Spinal cord (tissue), 10 donors: ENCODE measurements at places on chromosomes 2 and 18. TPM values are rescaled to one million over a fixed set of nuclear protein-coding genes. Genes with fewer than 3 reads are reported as not detected.

The GLI2 gene
- polyA plus RNA-seq = 9.5 TPM

The DGUOK gene
- polyA plus RNA-seq = 89.0 TPM

The ERICH2 gene
- polyA plus RNA-seq = 5.0 TPM

The RNU2-63P gene
- polyA plus RNA-seq = not detected

The TGIF1 gene
- polyA plus RNA-seq = 29.3 TPM

The MEIS1 gene
- 95.6 TPM for polyA plus RNA-seq

The SKOR2 gene
- 5.2 TPM for polyA plus RNA-seq

The SCTR gene
- polyA plus RNA-seq = 1.6 TPM

The DNAH6 gene
- 3.8 TPM for polyA plus RNA-seq

The ING5 gene
- polyA plus RNA-seq = 51.2 TPM

The SFT2D3 gene
- polyA plus RNA-seq = not detected

The LBX2 gene
- not detected for polyA plus RNA-seq

The C2orf78 gene
- not detected for polyA plus RNA-seq

The SCN2A gene
- 58.6 TPM for polyA plus RNA-seq

The GKN1 gene
- not detected for polyA plus RNA-seq

The GKN2 gene
- not detected for polyA plus RNA-seq

The CYS1 gene
- polyA plus RNA-seq = 4.0 TPM

The AGXT gene
- polyA plus RNA-seq = not detected

The CLIP4 gene
- 14.4 TPM for polyA plus RNA-seq

The KCTD18 gene
- polyA plus RNA-seq = 11.8 TPM

The EPAS1 gene
- 53.7 TPM for polyA plus RNA-seq

The HOXD11 gene
- polyA plus RNA-seq = 0.51 TPM

The GREB1L gene
- 4.6 TPM for polyA plus RNA-seq

The DRC1 gene
- 6.9 TPM for polyA plus RNA-seq

The SULT1C4 gene
- 35.1 TPM for polyA plus RNA-seq

The MRPL30 gene
- 35.9 TPM for polyA plus RNA-seq

The MTX2 gene
- 94.7 TPM for polyA plus RNA-seq

The KYNU gene
- 0.39 TPM for polyA plus RNA-seq

The DES gene
- polyA plus RNA-seq = 3.5 TPM

The ABCG5 gene
- polyA plus RNA-seq = 0.38 TPM

The IGFBP5 gene
- polyA plus RNA-seq = 273 TPM

The RAB10 gene
- polyA plus RNA-seq = 146 TPM

The UPP2 gene
- polyA plus RNA-seq = 1.5 TPM

The PROKR1 gene
- 5.0 TPM for polyA plus RNA-seq

The RSAD2 gene
- polyA plus RNA-seq = 2.8 TPM

The ADRA2B gene
- 0.25 TPM for polyA plus RNA-seq

The GRHL1 gene
- 12.9 TPM for polyA plus RNA-seq

The ABCB11 gene
- polyA plus RNA-seq = 0.19 TPM

The ANKRD30B gene
- 0.81 TPM for polyA plus RNA-seq

The GATA6 gene
- polyA plus RNA-seq = 0.29 TPM

The WNT6 gene
- 9.7 TPM for polyA plus RNA-seq

The ZNF512 gene
- 59.5 TPM for polyA plus RNA-seq

The RAPH1 gene
- polyA plus RNA-seq = 30.7 TPM

The STPG4 gene
- polyA plus RNA-seq = 0.74 TPM

The RAX gene
- not detected for polyA plus RNA-seq

The TMEM178A gene
- 55.0 TPM for polyA plus RNA-seq

The CNDP1 gene
- 1.3 TPM for polyA plus RNA-seq

The IL1RN gene
- 0.24 TPM for polyA plus RNA-seq

The NEB gene
- polyA plus RNA-seq = 7.0 TPM

The RAB6D gene
- 9.0 TPM for polyA plus RNA-seq

The FEV gene
- polyA plus RNA-seq = 0.11 TPM

The HOXD9 gene
- 3.0 TPM for polyA plus RNA-seq

The CELF4 gene
- 139 TPM for polyA plus RNA-seq

The OBSL1 gene
- polyA plus RNA-seq = 148 TPM

The CABLES1 gene
- polyA plus RNA-seq = 12.6 TPM

The PROM2 gene
- 2.4 TPM for polyA plus RNA-seq

The SH3RF3 gene
- 10.4 TPM for polyA plus RNA-seq

The EFEMP1 gene
- 53.7 TPM for polyA plus RNA-seq
